Neuronal stem cell (in vitro differentiated cells): ENCODE measurements at places on chromosomes 7 and 10.

- no peak for DNase-seq
Measured at GRCh38 chr10:71432956-71433767, 36.4 kb downstream of the CDH23 start.

DNA sequence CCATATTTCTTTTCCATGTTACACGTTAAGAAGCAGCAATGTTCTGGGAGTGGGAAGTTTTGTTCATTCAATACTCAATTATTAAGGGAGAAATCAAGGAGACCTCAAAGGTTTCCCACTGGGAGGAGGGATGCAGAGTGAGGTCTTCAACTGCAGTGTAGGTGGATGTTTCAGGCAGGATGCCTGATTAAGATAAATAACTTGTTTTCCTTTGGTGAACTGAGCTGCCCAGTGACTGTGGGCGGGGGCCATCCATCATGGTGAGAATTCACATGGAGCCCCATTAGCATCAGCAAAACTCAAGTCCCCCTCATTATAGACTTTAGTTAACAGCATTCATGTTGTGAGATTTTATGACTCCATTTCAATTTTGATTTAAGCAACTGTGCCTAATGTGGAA lies 121.1 kb downstream of the PLPP4 start:
- no peak for DNase-seq

DNA sequence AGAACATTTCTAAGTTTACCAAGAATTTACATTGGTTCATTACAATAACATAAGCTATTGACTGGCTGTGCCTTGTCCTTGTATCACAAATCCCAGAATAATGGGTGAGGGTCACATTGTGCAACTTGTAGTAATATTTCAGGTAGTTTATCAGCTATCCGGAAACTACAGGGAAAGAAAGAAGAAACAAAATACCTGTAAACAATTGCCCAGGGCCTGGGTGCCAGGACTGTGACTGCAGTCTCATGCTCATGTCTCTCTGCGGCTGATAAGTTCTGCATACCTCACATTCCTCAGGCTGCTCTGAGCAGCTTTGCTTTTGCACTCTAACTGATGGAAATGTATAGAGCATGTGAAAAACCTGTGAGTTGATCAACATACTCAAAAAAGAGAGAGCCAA lies 131.8 kb upstream of the TRIM24 start:
- no peak for DNase-seq

GRCh38 chr10:33509231-33509831 lies 174.9 kb upstream of the NRP1 start:
- DNase-seq: no peak

GRCh38 chr7:417973-418601 lies 101.6 kb downstream of the PDGFA start:
- no peak for DNase-seq

DNA sequence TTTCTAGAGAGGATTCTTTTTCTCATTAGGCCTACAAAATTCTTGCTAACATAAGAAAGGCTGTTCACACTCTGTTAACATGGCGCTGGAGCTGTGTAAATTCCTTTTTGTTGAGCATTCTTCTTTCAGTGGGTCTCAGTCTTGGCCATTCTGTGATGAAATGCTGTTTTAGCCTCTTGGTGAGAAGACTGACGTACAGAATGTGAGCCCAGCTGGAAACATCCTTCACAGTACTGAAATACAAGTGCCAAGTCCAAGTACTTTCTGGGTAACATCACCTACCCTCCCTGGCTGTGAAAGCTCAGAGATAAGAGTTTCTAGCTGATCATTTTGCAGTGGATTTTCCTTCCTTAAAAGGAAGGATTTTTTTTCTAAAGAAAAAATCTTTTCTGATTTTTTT lies 231.8 kb downstream of the AHR start:
- no peak for DNase-seq

DNA sequence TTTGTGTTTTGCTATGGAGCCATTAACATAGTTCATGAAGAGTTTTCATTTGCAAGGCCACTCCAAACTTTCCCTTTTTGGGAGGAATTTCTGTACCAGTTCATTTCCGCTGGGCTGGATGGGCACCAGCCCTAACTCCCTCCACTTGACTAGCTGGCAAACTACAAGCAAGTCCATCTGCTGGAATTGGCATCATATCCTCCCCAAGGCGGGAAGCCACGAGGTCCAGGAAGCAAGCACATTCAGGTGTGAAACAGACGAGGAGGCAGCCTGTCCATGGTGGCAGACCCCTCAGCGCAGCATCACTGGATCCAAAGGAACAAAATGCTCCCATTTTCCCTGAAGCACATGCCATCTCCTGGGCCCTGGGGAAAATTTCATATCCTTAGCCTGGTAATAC lies 125.8 kb downstream of the ABLIM1 start:
- no peak for DNase-seq

DNA sequence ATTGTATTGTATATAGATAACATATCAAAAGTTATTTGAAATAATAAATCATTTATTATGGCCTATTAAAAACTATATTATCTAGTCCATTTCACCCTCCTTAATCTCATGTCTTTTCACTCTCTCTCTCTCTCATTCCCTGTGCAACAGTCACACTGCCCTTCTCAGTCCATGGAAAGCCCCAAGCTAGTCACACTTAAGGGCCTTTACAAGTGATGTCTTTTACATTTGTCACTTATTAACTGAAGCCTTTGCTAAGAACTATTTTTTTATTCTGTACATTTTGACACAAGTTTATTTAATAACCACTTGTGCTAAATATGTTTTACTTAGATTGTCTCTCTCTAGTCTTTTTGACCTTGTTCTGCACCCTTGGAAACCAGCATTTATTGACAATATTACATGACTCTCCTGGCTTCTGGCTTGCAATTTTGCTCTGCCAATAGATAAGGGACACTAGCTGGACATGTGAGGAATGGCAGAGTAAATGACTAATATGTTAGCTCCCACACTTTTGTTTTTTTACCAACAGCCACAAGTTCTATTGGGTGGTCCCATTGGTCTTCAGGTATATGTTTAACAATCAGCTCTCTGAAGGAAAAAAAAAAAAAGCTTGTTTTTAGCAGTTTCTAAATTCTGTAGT lies 706.8 kb upstream of the POT1 start:
- DNase-seq: no peak

DNA sequence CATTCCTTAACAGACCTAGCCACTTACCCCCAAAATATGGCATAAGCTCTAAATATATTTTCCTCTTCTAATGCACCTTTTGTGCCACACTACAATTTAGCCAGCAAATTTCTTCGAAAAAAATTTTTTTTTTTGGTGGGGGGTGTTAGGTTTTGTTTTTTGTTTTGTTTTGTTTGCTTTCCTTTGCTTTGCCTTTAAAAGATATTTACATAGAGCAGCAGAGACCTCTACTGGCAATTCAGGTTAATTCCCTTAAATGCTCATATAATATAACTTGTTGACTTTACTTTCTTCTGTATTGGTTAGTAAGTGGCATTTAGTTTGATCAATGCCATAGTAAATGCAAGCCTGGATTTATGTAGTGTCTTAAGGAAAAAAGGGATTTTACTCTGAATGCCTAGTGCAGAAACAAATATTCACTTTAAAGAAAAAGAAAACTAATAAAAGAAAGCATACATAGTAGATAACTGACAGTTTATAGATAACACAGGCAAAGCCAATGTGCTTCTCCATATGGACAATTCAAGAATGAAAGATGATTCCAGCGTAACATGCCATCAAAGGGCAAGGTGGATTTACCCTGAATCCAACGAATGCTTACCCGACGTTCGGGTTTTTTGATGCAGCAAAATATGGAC lies 1250.6 kb downstream of the GATA3 start:
- peak; percentile 21 for DNase-seq

DNA sequence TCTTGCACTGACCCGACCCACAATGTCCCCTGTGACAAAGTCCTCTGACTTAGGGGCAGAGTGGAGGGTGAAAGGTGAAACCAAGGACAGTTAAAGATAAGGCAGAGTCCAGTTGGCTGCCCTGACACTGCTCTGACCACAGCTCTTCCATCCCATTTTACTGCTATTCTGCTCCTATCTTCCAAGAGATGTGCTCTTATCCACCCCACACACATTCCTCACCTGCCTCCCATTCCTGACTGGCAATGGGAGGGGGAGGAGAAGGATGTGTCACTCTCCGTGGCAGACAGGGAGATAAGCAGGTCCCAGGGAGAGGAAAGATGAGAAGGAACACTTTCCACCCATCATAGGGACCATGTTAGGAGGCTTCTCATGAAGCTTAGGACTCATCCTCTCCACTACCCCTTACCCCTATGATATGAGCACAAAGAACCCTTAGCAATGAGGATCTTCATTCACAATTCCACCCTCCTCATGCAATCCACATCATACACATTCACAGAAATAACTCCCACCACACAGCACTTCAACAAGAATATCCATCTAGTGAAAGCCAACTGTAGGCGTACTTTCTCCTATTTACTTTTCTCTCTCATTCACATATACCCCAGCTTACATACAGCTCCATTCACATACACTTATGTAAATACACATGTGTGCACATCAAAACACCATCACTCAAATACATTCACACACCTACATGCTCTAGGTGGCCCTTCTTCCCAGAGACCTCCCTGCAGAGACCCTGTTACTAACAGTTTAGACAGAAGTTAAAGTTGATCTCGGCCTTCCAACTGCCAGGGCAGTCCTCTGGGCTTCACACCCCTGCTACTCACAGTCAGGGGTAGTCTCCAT lies 6.6 kb downstream of the SYNPO2L start:
- DNase-seq: no peak

- DNase-seq: no peak
Measured at GRCh38 chr10:95756041-95756761, at the start of gene ENTPD1. TSS of gene ENTPD1 (plus strand) at chr10:95756163. CDS start at chr10:95756240, 77 bp downstream.

DNA sequence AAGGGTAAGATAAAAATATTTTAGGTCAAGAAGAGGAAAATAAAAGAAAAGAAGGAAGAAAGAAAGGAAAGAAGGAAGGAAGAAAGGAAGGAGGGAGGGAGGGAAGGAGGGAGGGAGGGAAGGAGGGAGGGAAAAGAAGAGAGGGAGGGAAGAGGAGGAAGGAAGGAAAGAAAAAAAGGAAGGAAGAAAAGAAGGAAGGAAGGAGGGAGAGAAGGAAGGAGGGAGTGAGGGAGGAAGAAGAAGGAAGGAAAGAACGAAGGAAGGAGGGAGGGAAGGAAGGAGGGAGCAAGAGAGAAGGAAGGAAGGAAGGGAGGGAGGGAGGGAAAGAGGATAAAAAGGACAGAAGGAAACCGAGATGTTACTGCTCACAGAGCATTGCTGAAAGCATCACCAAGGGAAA lies 209.5 kb upstream of the PITRM1 start:
- DNase-seq: no peak

GRCh38 chr10:33056828-33057596 lies 99.0 kb upstream of the ITGB1 start:
- DNase-seq: no peak

- no peak for DNase-seq
Measured at GRCh38 chr10:119940487-119940886, 48.0 kb downstream of the SEC23IP start.

DNA sequence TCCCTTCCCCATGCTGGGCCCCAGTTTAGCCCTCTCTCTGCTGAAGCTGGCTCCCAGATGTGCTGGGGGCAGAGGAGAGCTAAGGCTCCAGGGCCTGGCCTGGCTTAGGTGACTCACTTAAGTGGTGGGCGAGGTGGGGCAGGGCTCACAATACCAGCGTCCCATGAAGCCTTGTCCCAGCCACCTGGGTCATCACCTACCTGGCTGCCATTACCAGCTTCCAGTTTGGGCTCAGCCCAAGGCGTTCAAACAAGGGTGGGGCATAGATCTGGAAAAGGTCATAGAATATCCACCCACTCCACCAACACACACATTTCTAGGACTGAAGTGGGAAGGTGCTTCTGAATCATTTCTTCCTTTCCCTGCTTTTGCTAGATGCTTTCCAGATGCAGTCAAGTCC lies 8.3 kb downstream of the KAZALD1 start:
- no peak for DNase-seq

DNA sequence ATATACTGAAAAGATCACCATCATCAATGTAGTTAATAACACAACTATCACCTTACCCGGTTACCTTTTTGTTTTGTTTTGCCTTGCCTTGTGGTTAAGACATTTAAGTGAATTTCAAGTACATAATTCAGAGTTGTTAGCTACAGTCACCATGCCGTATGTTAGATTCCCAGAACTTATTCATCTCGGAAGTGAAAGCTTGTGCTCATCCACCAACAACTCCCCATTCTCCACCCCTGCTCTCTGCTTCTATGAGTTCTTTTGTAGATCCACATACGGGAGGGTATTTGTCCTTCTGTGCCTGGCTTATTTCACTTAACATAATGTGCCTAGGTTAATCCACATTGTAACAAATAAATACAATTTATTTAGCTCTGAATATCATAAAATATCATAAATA lies 182.8 kb upstream of the ADARB2 start:
- no peak for DNase-seq

DNA sequence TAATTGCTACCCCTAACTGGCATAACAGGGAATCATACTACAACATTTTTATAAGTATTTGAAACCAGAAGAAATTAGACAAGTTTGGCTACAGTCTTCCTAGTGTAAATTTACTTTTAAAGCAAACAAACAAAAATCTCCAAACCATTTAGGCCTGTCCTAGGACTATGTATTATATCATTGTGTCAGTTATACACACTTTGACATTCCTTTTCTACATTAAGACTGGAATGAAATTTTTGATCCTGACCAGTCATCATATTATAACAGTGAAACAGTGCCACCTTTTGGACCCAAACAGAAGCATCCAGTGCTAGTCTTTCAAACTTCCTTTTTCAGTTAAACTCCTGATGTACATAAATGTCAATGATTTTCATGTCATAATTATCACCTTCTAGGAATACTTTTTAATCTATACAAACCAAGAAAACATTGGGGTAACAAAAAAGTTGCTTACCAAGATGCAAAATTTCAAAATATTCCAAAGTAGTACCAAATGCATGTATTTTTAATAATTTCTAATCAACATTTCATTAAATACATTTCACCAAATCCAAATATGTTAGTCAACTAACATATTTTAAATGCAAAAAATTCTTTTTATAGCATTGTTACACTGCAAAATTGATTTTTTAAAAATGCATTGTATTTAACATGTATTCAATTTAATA lies 75.7 kb downstream of the IMMP2L start:
- peak; percentile 30 for DNase-seq

GRCh38 chr10:119644205-119644814 lies 6.9 kb upstream of the BAG3 start:
- no peak for DNase-seq

DNA sequence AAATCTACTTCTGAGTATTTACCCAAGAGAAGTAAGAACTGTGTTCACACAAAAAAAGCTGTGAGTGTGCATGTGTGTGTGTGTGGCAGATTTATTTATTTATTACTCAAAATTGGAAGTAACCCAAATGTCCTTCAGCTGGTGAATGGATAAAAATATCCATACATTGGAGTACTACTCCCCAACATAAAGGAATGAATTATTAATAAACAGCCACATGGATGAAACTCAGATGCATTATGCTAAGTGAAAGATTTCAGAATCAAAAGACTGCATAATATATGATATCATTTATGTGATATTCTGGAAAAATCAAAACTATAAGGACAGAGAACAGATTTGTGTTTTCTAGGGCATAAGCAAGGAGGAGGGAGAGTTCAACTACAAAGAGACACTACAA lies 47.1 kb upstream of the DNAH11 start:
- no peak for DNase-seq
